ENCODE measurements at places on chromosomes 16 and 17.

- DNase-seq: no peak
Observed at GRCh38 chr17:78168903-78169793, 767 bp downstream of the SYNGR2 start.

DNA sequence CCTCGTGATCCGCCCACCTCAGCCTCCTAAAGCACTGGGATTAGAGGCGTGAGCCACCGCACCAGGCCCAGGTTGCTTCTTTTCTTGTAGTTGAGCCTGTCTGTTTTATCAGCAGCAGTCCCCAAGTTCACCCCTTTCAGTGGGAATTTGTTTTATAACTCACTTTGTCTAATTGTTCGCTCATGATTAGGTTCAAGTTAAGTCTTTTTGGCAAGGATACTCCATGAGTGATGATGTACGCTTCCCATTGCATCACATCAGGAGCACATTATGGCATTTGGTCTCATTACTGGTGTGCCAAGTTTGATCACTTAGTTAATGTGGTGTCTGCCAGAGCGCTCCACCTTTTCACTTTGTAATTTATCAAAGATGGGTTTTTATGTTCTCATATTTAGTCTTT lies 14.4 kb upstream of the GJD3 start:
- no peak for DNase-seq

DNA sequence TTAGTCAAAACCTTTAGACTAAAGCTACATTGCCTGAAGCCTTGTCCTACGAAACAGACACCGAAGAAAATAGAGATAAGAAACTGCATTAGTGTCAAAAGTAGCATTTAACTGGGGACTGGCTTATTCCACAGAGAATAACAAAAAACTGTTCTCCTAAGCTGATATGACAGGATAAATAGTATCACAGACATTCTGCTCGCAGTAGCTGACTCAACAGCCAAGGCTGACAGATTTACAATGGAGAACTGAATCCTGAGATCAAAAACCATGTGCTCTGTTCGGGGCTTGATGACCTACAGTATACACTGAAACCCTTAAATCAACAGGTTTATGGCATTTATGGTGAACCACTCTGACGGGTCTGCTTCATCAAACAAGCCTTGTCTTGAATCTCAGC lies 25.5 kb downstream of the ADAMTS18 start:
- peak; percentile 37 for DNase-seq

DNA sequence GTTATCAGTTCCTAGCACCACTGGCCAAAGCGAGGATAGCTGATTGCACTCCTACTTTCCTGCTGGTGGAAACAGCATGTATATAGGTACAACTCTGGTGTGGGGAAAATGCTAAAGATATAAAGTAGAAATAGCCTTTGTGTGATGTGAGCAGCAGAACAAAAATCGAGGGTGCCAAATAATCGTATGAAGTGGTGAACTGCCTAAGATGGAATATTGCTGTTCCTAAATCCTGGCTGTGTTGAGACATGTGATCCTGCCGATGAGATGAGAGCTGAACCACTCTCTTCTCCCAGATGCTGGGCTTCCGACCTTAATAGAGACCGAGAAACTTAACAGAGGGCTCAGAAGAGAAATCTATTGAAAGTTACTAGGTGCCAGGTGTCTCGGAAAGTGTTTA lies 117.8 kb downstream of the WWOX start:
- DNase-seq: no peak

- DNase-seq: peak; percentile 69
Observed at GRCh38 chr17:11598274-11599221, at the start of gene DNAH9. DNAH9 (plus strand) TSS chr17:11598470; CDS start chr17:11598499, 29 bp downstream.

- no peak for DNase-seq
Observed at GRCh38 chr16:8796469-8797363, 723 bp downstream of the TMEM186 start.

DNA sequence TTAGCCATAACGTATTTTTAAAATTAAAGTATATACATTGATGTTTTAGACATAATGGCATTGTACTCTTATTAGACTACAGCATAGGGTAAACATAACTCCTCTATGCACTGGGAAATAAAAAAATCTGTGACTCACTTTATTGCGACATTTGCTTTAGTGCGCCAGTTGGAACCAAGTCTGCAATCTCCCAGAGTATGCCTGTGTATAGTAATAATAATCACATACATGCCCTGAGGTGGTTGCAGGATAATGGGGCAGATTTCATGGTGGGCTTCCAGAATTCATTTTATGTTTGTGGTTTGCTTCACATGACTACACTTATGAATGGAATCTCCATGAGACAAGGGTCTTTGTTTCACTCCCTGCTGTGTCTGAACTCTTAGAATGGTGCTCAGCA lies 66.9 kb upstream of the N4BP1 start:
- DNase-seq: no peak

DNA sequence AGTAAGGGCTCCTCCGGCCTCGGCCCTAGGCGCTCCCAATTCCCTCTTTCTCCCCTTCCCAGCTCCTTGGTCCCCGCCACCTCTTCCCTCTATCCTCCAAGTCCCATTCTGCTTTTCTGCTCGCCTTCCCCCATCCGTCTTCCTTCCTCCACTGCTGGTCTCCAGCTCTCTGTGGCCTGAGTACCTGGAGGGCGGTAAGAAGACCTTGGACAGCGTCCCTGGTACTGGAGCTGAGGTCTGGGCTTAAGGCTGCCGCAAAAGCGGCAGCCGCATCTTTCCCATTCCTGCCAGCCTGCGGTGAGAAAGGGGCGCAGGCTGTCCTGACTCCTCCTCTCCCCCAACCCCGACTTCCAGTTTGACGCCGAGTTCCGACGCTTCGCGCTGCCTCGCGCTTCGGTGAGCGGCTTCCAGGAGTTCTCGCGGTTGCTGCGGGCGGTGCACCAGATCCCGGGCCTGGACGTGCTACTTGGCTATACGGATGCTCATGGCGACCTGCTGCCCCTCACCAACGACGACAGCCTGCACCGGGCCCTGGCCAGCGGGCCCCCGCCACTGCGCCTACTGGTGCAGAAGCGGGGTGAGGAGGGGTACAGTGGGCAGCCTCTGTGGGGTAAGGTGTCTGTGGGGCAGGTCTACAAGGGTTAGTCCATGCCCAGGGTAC lies 471 bp downstream of the PARD6A start:
- peak; percentile 22 for DNase-seq

DNA sequence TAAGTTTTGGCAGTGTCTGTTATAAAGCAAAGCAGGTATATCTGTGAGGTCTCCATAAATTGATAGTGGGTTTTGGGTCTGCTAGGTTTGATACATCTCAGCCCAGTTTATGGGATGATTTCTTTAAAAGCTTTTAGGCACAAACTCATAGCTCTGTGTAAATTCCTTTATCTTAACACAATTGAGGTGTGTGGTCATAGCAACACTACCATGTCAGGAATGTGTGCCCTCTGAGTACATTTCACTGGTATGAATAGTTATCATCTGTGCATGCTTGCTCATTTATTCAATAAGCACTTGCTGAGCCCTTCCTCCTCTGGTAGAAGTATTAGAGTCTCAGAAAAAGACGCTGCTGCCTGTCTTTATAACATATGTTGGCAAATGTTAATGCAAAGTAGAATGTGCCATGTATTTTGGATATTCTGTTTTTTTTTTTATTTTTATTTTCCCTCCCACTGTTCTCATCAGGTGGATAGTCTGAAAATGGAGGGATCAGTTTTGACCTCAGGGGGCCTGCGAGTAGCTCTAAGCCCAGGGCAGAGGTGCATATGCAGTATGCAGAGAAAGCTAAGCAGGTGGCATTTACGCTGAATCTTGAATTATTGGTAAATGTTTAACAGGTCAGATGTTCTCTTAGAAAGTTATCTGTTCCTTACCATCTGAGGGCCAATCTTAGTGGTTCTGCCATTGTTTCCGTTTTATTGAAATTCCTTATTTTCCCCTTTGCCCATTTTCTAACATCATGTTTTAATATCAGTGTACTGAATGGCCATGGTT lies 90.7 kb downstream of the WNT3 start:
- peak; percentile 84 for DNase-seq

DNA sequence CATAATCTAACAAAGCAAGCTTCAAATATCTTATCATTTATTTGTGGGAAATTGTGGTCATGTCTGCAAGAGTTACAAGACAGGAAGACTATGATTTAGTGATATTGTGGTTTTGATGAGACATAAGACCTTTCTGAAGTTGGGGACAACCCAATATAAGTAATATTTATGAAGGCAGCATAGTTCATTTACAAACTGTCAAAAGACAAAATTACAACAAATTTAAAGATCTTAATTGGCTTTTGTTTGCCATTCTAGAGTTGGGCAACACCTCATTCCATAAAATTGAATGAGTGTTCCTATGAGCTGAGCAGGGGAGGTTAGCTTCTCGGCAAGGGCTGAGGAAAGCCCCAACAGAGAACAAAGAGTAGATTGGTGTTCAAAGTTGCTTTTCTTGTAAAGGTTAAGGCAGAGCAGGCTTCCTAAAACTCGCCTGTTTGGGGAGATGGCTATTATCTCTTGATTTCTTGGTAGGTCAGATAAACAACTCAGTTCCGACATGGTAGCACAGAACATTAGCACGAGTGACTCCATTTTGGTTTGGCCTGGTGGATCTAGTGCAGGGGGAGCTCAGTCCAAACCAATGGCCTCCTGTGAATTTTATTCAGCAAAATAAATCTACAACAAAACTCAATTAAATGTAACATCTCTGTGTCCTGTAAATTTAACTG lies 10.9 kb upstream of the MMD start:
- DNase-seq: peak; percentile 70

GRCh38 chr17:5000237-5000639 lies 2.5 kb downstream of the KIF1C start:
- no peak for DNase-seq

- DNase-seq: no peak
Observed at GRCh38 chr17:42818379-42818778, 5.7 kb downstream of the BECN1 start.

GRCh38 chr17:7673239-7673638 lies 14.1 kb downstream of the TP53 start:
- no peak for DNase-seq

DNA sequence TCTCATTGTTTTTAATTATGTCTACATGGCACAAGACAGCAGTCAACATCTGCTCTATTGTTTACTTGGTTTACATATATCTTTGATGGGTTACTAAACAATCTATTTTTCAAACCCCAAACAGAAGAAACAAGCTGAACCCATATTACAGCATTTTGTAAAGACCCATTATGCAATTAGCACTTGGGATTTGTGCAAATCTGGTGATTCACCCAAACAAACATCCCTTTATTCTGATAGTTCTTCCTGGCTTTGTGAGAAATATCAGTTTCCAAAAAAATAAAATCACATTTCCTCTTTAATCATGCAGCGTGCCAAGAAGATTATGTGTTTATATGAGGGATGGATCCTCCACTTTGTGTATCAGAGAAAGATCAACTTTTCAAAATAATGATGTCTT lies 16.8 kb upstream of the RBFOX1 start:
- DNase-seq: no peak

- no peak for DNase-seq
Observed at GRCh38 chr16:51939378-51939871, 607.5 kb downstream of the TOX3 start.

DNA sequence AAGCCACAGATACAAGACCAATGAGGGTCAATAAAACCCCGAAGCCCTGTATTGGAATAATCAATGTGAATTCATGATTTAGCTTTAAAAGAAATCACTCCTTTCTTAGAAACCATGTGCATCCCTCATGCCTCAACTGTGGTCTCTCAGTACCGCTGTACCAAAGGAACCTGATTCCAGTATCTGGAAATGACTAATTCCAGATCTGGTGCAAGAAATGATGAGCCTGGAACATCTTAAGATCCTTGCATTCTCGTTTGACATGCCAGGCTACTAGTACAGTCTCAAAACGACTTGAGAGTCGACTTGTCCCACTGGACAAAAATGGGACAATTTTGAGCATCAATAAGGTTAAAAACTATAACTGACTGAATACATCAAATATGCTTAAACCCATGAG lies 21.2 kb downstream of the USP31 start:
- no peak for DNase-seq

DNA sequence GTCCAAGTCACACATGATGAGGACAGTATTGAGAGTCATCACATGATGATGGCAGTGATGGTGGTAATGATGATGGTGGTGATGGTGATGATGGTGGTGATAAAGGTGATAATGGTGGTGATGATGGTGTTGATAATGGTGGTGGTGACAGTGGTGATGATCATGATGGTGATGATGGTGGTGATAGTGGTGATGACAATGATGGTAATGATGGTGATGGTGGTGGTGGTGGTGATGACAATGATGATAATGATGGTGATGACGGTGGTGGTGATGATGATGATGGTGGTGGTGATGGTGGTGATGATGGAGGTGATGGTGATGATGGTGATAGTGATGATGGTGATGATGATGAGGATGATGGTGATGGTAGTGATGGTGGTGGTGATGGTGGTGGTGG lies 190.2 kb upstream of the ZNF469 start:
- no peak for DNase-seq

- DNase-seq: no peak
Observed at GRCh38 chr17:10205549-10206185, 7.3 kb upstream of the GAS7 start.

DNA sequence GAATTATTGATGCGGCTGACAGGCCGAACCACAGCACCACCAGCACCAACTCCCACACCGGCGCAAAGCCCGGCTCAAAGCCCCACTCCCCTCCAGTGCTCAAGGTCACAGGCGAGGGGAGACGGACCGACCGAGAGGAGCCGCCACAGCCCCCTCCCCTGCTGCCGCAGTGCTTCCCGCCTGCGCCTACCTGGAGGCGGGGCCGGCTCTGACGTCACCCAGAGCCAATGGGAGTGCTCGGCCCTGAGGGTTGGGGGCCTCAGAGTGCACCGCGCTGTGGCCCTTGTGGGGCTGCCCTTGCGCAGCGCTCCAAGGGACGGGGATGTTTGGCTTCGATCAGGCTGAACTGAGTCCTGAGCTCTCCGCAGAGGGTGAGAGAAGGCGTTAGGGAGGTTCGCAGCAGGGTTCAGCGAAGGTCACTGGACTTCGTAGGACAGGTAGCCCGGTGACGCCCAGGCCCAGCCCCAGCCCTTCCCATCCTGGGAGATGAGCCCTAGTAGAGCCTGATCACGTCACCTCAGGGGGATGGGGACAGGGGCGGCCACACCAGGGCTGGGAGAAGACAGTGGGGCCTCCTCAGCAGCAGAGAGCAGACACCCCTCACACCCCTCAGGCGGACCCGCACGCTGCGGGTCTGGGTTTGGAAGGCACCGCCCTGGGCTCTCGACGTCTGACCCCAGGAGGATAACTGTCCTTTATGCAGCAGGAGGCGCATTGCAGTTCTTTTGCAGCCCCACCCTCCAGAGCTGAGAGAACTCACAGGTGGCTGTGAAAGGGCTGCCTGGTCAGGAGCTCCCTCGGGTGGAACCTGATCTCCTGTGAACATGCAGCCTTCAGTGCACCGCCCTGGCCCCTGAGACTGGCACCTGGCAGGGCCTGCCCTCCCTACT lies 1.5 kb downstream of the NDRG4 start:
- no peak for DNase-seq

DNA sequence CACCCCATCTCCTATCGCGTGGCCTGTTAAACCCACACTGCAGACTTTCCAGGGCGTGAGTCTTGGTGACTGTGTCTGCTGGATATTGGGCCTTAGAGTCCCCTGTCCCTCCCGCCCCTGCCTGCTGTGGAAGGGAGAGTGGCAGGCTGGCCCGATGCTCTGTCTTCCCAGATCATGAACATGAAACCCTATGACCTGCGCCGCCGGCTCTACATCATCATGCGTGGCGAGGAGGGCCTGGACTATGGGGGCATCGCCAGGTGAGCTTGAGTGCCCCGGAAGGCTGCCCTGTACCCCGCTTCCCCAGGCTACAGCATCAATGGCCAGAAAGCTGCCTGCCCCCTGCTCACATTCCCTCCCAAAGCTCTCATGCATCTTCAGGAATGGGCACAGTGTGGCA lies 19.5 kb upstream of the CLEC18A start:
- DNase-seq: no peak

- DNase-seq: no peak
Observed at GRCh38 chr16:79756571-79756970, 156.0 kb upstream of the MAF start.

- no peak for DNase-seq
Observed at GRCh38 chr16:10441726-10442125, 55.9 kb downstream of the ATF7IP2 start.
